ENCODE measurements at places on chromosomes 3 and 15.

DNA sequence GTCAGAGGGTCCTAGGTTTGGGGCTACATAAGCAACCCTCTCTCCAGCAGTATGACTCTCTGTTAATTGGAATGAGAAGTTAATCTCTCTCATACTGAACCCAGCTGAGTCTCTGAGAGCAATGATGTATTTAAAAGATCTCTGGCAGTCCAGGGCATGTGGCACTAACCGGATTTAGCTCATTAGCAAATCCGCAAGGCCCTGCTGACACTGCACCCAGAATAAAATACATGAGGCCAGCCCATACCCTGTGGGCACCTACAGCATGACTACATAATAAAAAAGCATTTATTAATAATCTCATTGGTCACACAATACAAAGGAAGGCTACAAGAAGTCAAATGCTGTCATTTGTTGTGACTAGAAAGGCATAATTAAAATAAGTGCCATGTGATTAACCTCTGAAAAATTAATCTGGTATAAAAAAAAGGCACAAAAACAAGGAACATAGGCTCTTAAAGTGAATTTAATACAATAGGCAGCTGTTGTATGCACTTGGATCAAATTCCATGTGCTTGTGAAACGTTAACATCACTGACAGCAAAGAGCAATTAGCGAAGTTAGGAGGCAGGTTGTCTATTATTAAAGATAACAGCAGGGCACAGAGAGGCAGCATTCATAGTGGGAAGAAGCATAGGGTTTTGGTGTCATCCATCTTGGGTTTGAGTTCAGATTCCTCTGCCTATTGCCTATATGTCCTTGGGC, 381.2 kb downstream of the WDR72 start:
- DNase-seq, result no peak

DNA sequence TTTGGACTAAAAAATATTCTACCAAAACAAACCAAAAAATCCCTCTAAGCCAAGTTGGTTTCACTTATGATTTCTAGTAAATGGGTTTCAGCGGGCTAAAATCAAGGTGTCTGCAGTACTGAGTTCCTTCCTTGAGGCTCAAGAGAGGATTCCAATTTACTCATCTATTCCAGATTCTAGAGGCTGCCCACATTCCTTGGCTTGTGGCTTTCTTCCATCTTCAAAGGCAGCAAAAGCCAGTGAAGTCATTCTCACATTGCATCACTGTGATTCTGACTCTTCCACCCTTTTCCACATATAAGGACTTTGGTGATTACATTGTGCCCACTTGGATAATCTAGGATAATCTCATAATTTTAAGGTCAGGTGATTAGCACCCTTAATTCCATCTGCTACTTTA, 48.1 kb downstream of the DPPA2 start:
- DNase-seq, result no peak

GRCh38 chr15:66773129-66773873, 71.3 kb downstream of the SMAD6 start:
- no peak for DNase-seq

- DNase-seq, result no peak
Observed at GRCh38 chr3:126939338-126939718, 43.6 kb upstream of the PLXNA1 start.

- no peak for DNase-seq
Observed at GRCh38 chr15:45640616-45641015, 5.8 kb downstream of the SQOR start.

- DNase-seq, result no peak
Observed at GRCh38 chr15:85440451-85440850, 60.0 kb downstream of the AKAP13 start.

GRCh38 chr3:53255423-53255774, 423 bp downstream of the TKT start:
- no peak for DNase-seq

DNA sequence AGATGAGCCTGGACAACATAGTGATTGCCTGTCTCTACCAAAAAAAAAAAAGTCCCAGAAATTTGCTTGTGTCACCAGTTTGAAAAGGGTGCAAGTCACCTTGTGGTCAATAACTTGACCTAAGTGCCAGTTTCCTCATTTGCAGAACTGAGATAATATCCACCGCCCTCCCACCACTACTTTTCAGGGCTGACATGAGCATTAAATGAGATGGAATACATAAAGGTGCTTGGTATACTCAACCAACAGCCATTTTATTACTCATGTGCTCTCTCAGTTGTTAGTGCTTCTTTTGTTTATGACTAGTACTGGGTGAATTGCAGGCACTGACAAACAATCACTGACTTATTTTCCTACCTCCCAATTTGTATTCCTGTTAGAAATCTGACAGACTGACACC, 340.5 kb upstream of the SATB1 start:
- no peak for DNase-seq

GRCh38 chr3:194640829-194641228, 7.6 kb upstream of the TMEM44 start:
- DNase-seq, result no peak

GRCh38 chr3:137026701-137027100, 68.9 kb downstream of the IL20RB start:
- DNase-seq, result no peak

DNA sequence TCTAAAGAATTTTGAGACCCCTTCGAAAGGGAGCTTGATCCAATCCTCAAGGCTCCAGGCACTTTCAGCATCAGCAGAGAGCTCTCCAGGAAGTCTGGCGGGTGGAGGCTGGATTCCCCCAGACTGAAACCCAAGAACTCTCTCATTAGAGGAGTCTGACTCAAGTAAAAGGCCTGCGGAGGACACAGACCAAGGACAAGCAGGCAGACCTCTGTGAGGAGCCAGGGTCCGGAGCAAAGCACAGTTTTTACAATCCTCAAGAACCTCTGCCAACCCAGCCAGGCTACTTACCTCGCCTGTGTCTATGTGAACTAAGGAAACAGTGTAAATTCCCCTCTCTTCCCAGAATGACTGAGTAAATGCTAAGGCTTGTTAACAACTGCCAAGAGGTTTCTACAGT, 86.2 kb downstream of the FBN1 start:
- DNase-seq, result no peak

DNA sequence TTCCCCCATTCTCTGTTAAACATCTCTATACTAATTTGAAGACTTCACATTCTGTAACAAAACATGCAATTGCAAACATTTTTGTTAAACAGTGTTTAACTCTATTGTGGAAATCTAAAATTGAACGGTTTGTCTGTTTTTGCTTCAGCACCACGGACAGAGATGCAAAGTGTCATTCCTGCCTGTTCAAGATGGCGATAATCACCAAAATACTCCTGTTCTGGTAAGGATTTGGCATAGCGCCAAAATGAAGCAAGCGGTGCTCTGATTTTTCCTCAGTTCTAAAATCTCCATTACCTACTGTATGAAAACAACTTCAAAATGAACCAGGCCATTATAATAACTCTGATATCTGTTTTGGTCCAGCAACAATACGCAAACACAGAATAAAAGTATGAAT, 129.7 kb upstream of the TUSC7 start:
- peak; percentile 3 for DNase-seq

DNA sequence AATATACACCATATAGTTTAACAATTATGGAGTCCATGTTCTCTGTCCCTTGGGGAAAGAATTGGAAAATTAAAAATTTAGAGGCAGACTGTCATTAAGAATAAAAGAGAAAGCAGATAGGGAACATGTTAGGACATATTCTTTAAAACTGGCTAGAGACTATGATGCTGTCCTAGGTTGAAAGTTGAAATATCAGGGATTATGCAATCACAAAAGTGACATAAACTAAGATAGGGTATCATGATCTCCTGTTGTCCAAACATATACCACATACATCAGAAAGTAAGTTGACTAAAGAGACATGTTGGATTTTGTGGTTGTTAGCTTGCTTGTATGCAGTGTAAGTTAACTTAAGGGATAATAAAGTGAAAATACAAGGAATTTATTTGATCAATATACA, 9.9 kb upstream of the EID1 start:
- no peak for DNase-seq

- no peak for DNase-seq
Observed at GRCh38 chr15:74460298-74460697, 662 bp downstream of the UBL7 start.

GRCh38 chr3:119891944-119892721, 110.2 kb downstream of the NR1I2 start:
- DNase-seq, result peak; percentile 50

- no peak for DNase-seq
Observed at GRCh38 chr3:8793242-8793641, 23.8 kb upstream of the OXTR start.

- DNase-seq, result no peak
Observed at GRCh38 chr15:58770519-58770856, 614 bp upstream of the MINDY2 start.

GRCh38 chr3:149442851-149443544, 31.5 kb upstream of the TM4SF4 start:
- no peak for DNase-seq

- no peak for DNase-seq
Observed at GRCh38 chr3:115301364-115301860, 154.3 kb upstream of the ZBTB20 start.

- no peak for DNase-seq
Observed at GRCh38 chr15:92155934-92156333, 237.7 kb upstream of the ST8SIA2 start.

- DNase-seq, result no peak
Observed at GRCh38 chr3:50503504-50504342, at the start of gene CACNA2D2. CACNA2D2 (minus strand) TSS chr3:50503634; CDS start chr3:50503423, 211 bp downstream.

- no peak for DNase-seq
Observed at GRCh38 chr15:50993598-50993997, 85.1 kb downstream of the AP4E1 start.

GRCh38 chr15:52808441-52808840, 18.3 kb upstream of the ONECUT1 start:
- DNase-seq, result no peak

- no peak for DNase-seq
Observed at GRCh38 chr15:85340321-85340665, 40.1 kb upstream of the AKAP13 start.

Data from brain pericyte (primary cell).